ENCODE measurements at places on chromosomes 16 and 17.

GRCh38 chr17:76630151-76630550 is 13.4 kb downstream of the ST6GALNAC1 start:
- DNase-seq = no peak

GRCh38 chr16:27405546-27406451 is 3.8 kb downstream of the IL21R start:
- DNase-seq = peak; percentile 79

- no peak for DNase-seq
Observed at GRCh38 chr17:39688945-39689344, 1.1 kb upstream of the PGAP3 start.

DNA sequence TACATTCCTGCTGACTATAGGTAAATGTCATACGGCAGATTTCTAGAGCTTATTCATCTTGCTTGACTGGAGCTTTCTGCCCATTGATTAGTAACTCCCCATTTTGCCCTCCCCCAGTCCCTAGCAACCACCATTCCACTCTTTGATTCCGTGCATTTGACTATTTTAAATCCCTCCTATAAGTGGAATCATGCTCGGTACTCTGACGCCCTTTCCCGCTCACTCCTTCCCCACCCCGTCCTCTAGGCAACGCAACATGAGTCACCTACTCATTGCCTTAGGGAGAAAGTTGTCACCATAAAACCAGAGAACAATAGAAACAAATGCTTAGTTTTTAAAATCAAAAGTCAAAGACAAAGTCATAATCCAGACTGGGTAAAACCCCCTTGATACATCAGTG is 45.5 kb upstream of the RBBP6 start:
- no peak for DNase-seq
